ENCODE measurements at places on chromosomes 12 and 14. TPM values are rescaled to one million over a fixed set of nuclear protein-coding genes. Genes with fewer than 3 reads are reported as not detected.
A peak's percentile ranks its signal among the peaks of the same experiment; 100 is the strongest.

DNA sequence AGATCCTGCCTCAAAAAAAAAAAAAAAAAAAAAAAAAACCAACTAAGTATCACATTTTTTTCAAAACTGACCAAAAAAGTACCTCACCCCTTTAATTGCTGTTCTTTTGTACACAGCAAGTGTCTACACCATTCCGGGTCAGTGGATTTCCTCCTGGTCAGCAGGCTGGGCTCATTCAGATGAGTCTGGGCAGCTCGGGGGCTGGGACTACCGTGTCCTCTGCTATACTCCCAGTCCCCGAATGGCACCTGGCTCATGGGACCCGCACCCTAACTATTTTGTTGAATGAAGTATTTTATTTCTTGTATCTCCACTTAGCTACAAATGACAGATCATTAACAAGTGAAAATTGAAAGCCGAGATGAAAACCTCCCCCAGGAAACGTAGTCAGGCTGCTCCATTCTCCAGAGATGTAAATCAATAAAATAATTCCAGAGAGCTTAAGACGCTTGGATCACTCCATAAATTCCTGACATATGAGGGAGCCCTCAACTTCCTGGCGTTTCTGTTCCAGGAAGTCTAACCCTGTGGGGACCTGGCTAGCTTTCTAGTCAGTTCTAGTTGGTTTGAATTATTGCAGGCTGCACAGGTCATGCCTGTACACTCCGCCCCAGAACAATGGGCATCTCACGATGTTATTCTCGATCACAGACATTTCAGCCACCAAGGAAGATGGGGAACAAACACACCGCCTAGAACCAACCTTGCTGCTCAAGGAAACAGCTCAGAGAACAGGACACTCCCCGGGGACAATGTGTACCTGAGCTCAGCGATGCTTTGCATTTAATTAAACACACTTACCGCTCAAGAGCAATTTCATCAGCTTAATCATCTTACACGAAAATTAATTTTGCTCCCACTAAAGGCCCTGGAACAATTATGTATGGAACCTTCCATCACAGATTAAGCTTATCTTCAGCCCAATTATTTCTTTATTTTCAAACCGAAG, 76.3 kb downstream of the RIMBP2 start:
- peak; percentile 37 for DNase-seq

- DNase-seq = no peak
Measured at GRCh38 chr12:131613186-131613585, 97.7 kb upstream of the SFSWAP start.

DNA sequence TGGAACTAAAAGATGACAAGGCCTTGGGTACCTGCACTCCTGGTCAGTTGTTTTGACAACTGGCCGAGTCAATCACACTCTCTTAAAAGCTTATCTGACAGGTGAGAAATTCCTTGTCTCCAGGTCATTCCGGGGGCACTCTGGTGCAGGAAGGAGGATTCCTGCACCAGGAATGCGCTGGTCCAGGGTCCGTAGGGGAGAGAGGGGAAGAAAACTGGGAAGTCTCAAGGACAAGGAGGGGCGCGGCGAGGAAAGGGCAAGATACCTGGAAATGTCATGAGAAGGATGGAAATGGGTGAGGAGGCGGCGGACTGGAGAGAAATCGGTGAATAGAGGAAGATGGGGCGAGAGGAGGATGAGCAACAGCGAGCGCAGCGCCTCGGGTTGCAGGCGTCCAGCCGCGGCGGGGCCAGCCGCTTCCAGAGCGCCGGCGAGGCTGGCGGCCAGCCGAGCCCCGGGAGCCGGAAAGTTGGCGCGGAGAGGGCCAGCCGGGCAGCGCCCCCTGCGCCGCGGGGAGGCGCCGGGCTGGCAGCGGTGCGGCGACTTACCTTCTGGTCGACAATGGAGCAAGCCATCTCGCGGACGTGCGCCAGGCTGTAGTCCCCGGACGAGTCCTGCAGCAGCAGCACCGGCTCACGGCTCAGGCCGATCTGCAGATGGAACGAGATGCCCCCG, 809 bp downstream of the PRKD1 start:
- no peak for DNase-seq

- no peak for DNase-seq
Measured at GRCh38 chr14:85243321-85243720, 286.6 kb upstream of the FLRT2 start.

DNA sequence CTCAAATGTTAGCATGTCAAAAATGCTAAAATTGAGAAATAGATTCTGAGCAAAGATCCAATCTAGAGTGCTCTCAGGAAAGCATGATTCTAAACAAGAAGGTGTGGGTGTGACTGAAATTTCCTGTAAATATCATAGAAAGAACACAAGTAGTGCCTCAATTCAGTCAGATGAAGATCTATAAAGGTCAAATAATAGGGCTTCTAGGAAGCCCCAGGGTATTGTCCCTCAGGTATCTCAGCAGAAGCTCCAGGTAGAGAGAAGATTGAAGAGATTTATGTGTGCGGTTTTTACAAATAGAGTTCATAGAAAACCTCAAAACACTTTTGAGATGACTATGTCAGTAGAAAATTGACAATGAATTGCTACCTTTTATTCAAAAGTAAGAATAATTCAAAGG, 13.0 kb downstream of the KLRD1 start:
- no peak for DNase-seq

- no peak for DNase-seq
Measured at GRCh38 chr12:44875954-44876543, at the start of gene NELL2. Gene NELL2, minus strand, starts transcription at chr12:44876315. Its CDS starts 446 bp downstream, at chr12:44875869.

- no peak for DNase-seq
Measured at GRCh38 chr12:6951551-6952120, 480 bp downstream of the PTPN6 start.

GRCh38 chr12:130992448-130992847, 38.7 kb downstream of the ADGRD1 start:
- DNase-seq = no peak

DNA sequence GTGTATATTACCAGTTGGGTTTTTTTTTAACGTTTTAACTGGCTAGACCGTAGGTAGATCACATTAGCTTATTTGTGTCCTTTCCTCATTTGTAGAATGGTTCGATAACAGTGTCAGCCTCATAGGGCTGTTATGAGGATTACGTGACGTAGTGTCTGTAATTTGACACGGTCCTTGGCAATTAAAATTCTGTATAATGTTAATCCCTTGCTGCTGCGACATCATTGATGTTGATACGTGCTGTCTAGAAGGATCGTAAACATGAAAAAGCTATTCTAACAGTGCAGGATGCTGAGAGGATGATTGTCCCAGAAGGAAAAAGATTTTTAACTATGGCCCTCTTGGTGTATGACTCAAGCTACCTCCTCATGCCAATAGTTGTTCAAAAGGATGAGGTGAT, 50.9 kb downstream of the HSP90AA1 start:
- DNase-seq = no peak

NGB gene
- total RNA-seq = not detected

C12orf76 gene
- total RNA-seq = 6.4 TPM

CACNA2D4 gene
- 8.8 TPM for total RNA-seq

PZP gene
- 0.61 TPM for total RNA-seq

KRT6A gene
- total RNA-seq = not detected
